ENCODE measurements at places on chromosomes 2 and 18.

DNA sequence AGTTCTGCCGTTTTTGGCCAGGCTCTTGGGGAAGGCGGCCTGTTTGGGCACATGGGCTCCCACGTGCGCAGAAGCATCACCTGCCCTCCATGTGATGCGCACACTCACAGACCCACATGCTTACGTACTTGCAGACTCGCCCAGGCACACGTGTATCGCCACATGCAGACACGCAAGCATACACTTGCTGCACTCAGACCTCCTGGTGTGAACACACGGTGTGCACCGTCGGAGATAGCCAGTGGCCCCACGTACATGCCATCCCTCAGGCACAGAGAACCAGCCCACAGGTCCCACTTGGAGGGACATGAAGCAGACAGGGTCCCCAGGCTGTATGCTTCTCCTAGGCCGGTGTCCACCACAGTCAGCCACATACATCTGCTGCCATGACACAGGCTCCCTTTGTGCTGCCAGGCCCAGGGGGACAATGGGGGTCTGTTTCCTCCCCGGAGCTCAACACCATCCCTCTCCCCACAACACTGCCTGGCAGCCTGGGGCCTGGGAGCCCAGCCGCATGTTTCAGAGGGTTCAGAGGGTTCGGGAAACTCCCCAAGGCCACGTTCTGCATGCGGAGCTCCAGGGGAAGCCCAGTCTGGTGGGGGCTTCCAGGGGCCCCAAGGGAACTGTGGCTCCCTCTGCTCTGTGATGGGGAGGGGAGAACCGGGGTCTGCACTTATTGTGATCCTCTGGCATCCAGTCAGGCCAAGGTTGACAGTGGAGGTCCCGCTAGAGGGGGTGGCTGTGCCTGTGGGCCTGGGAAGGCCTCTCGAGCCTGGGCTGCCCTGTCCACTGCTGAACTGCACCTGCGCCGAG lies 208.1 kb upstream of the HAAO start:
- DNase-seq: no peak

GRCh38 chr18:45688113-45688512 lies 35.9 kb upstream of the SLC14A1 start:
- DNase-seq: no peak

GRCh38 chr2:5465859-5466258 lies 226.3 kb upstream of the SOX11 start:
- DNase-seq: no peak

GRCh38 chr2:151791545-151791944 lies 36.7 kb downstream of the ARL5A start:
- DNase-seq: no peak

DNA sequence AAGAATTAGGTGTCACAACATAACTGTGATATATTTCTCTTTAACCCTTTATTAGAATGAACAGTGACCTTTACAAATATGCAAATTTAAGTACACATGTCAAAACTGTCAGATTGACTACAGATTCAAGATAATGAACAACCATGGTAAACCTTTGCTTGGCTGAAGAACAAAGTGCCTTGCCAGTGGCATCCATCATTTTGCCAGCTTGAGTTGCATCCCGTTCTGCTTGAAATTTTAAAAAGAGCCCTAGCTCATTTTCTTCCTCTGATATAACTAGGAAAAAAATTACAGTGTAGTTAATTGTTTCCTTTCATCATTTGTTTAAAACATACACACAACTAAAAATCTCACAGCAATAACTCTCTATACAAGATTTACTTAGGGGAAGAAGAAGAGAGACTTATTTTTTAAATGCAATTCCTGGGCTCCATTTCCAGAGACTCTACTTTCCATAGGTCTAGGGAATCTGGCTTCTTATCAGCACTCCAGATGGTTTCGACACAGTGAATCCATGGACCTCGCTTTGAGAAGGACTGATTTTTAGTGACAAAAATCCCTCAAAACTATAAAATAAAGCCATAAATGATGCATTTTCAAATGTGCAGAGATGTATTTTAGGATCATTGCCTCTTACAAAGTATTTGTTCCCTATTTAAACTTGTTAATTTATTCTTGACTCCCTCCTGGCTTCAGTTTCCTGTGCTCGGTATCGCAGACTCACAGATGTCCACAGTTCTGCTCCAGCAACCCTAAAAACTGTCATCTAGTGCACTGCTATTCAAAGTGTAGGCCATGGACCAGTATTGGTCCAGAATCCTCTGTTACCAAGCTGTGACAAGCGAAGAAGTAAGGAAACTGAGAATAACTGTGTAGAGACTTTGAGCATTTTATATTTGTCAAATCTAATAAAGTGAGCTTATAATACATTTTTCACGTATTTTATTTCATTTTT lies 50.1 kb downstream of the ICA1L start:
- DNase-seq: no peak

DNA sequence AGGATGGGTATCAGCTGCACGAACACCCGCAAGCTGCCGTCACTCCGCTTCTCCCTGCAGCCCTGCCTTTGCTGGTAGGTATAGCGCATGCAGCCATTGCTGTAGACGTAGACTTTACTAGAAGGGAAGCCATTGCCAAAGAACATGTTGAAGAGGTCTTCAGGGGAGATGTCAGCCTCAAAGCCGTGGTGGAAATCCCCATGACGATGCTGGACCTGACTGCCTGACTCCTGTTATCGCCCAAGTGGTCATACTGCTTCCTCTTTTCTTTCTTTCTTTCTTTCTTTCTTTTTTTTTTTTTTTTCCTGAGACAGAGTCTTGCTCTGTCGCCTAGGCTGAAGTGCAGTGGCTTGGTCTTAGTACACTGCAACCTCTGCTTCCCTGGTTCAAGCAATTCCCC lies 68.7 kb upstream of the SPRED2 start:
- no peak for DNase-seq

DNA sequence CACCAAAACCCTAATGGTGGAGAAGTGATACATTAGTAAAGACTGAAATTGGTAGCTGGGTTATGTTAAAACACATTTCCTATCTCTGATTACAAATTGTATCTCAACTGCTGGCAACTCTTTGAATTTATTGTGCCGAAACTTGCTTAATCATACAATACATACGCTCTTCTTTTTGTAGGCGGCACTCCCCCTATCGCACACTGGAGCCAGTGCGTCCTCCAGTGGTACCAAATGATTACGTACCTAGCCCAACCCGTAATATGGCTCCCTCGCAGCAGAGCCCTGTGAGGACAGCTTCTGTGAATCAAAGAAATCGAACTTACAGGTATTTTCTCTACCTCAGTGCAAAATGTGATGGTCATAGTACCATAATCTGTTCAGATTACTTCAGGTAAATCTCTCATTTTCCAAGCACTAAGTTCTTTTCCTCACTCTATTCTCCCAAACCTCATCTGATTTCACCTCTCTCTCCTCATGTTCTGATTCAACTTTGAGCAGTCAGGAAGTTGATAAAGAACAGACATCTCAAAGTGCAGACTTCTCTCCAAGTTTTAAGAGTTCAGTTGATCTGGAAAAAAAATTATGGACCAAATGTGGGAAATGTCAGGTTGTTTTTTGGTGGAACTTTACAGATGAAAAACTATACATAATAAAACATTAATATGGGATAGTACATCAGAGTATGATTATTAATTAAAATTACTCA lies 66.5 kb downstream of the ABI2 start:
- DNase-seq: no peak

DNA sequence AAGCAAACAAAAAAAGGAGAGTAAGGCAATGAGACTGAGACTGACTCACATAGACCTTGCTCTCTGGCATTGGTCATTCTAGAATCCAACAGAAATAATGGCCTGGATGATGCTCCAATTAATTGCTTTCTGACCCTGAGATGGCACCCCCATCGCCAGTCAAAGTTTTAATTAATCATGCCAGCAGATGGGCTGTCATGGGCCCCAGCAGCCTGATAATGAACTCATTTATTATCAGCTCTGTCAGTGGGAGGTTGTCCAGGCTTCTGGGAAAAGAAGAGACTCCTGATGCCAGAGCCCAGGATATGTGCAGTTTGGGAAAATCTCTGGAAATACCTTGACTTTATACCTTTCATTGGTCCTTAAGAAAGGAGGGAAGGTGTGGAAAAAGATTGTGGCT lies 115.2 kb downstream of the XRCC5 start:
- DNase-seq: no peak

DNA sequence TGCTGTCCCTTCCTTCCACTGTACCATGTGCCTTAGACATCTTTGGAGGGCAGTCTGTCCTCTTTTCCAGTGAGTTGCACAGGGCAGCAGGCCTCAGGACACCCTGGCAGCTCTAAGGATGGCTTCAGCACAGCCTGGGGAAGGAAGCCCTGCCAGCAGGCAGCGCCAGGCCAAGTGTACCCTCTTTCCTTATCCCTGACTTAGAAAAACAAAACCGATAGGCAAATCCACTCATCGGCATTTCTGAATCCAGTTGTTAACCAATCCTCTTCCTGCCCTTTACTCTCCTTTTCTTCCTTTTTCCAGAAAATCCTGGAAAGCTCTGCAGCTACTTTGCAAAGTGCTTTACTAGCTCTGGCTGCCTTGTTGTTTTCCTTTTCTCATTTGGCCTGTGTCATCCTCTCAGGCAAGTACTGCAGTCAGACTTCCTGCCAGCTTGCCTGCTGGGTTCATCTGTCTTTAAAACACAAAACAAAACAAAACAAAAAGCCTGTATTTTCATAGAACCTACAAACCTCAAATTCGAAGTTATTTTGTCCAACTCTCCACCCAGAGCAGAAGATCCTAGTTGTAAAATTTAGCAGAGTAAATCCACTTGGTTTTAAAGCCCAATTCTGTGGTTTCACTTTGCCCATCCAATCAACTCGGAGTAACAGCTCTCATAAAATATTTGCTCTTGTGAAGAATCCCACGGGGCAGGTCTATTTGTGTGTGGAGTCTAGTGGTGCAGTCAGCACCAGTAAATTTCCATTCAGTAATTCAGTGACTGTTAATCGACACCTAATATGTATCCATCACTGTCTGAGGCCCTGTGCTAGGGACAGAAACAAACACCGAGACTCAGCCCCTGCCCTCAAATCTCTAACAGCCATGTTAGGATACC lies 45.2 kb downstream of the PCBP1 start:
- DNase-seq: peak; percentile 67

DNA sequence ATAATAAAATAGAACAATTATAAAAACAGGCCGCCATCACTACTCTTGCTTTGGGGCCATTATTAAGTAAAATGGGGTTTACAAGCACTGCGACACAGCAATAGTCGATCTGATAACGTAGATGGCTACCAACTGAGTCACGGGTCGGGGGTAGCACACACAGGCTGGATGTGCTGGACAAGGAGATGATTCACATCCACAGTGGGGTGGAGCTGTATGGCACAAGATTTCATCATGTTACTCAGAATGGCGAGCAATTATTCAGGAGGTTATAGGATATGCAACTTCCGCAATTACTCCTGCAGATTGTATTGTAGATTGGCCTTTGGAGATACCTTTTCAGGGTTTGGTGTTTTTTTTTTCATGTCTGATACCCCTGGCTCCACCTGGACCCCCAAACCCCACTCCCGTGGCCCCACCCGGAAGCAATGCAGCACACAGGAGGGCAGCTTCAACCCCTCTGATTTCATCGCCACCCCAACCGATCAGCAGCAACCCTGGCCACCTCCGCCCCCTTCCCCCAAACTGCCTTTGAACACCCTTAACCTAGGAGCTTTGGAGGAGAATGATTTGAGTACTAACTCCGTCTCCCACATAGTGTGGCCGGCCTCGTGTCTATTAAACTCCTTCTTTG lies 21.4 kb upstream of the MLPH start:
- DNase-seq: no peak

GRCh38 chr2:219045937-219046550 lies 4.7 kb upstream of the CFAP65 start:
- no peak for DNase-seq

DNA sequence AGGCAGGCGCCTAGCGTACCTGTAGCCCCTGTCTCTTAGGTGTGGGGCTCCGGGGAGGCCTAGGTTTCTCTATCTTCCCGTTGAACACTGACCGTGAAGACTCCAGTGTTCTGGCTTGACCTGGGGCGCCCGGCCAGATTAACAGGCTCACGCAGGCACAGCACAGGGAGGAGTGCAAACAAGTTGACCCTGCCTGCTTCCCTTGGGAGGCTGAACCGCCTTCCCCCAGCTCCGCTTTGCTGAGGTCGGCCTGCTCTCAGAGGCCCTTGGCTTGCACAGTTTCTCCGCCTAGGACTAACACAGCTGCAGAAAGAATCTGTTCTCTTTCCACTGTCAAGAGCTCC lies 567 bp downstream of the PCYOX1 start:
- DNase-seq: peak; percentile 25

- DNase-seq: no peak
These were observed 3.0 kb downstream of the ZNF516 start for GRCh38 chr18:76491776-76492668.

DNA sequence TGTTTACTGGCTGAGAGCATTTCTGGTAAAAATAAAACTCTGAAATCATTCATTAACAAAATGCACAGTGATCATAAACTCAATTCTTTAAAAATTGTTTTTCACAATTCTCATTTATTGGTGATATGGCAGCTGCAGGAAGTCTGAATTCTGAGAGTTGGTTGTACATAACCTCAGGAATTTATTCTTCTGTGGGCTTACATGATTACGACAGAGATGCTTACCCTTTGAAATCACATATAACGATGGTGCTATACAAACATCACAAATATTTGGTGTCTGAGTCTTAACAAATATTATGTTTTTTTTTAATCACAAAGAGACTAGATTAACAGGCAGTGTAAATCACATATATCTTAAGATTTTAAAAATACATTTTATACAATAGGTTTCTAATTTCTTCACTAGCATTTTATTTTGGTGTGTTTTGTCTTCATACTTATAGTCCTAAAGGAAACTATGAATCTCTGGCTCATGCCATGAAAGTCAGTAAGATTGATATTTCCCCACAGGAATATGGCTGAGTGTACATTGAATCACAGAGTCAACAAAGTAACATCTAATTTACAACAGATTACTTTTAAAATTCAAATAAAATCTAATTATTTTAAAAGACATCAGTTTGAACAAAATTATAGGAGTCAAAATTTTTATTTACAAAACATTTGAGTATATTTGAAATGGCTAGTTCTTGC lies 318.8 kb upstream of the THUMPD2 start:
- DNase-seq: no peak

DNA sequence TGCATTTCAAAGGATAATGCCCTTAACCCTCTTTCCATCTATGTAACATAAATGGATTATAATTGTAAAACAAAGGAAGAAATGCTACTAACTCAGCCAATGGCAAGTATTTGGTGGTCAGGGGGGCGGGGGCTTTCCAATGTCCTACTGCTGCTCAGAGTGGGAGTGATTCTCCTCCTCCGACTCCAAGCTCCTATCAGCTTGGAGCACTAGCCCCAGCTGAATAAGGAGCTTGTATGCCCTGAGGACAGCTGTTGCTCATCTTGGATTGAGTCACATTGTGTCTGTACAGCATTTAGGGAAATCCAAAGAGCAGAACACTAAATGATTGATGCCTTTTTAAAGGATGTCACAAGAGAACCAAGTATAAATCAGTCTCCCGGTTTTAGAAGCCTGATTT lies 105.6 kb upstream of the ZNF521 start:
- DNase-seq: no peak

All from MM.1S (cell line).